Uterus (tissue), 4 donors: ENCODE measurements at places on chromosomes 16 and 17.

- no peak overlapping the region for H3K4me3 ChIP-seq
- no peaks in the 10 kb centered on the region for H3K36me3 ChIP-seq
- DNase-seq = no peak
- no peak overlapping the region for H3K27ac ChIP-seq
- no peaks in the 10 kb centered on the region for H3K27me3 ChIP-seq
Measured at GRCh38 chr16:77206533-77206932, 7.3 kb downstream of the SYCE1L start.

DNA sequence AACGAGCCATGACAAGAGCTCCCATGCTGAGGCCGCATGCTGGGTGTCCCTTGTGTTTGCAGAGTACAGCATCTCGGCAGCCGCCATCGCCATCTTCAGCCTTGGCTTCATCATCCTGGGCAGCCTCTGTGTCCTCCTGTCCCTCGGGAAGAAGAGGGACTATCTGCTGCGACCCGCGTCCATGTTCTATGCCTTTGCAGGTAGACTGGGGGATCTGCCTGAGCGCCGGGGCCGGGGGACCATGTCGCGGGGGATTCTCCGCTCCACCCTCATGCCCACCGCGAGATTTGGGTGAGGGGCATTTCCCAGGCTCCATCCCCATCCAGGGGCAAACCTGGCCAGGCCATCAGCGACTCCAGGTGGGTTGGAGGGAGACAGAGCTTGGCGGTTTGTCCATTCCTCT lies 10.7 kb downstream of the CACNG1 start:
- no peaks in the 10 kb centered on the region for H3K27me3 ChIP-seq
- no peaks in the 10 kb centered on the region for H3K4me1 ChIP-seq
- H3K36me3 ChIP-seq = no peaks in the 10 kb centered on the region
- no peak overlapping the region for H3K27ac ChIP-seq
- H3K4me3 ChIP-seq = no peak overlapping the region
- no peak for DNase-seq

GRCh38 chr16:60302261-60302660 lies 1568.1 kb upstream of the GOT2 start:
- no peak overlapping the region for H3K4me3 ChIP-seq
- DNase-seq = no peak
- no peaks in the 10 kb centered on the region for H3K27me3 ChIP-seq
- H3K27ac ChIP-seq = no peak overlapping the region

- H3K4me1 ChIP-seq = no peaks in the 10 kb centered on the region
- peaks cover 3% of the 10 kb centered on the region for H3K27me3 ChIP-seq
- H3K4me3 ChIP-seq = no peak overlapping the region
Measured at GRCh38 chr16:86752582-86753175, 174.3 kb downstream of the FOXL1 start.

DNA sequence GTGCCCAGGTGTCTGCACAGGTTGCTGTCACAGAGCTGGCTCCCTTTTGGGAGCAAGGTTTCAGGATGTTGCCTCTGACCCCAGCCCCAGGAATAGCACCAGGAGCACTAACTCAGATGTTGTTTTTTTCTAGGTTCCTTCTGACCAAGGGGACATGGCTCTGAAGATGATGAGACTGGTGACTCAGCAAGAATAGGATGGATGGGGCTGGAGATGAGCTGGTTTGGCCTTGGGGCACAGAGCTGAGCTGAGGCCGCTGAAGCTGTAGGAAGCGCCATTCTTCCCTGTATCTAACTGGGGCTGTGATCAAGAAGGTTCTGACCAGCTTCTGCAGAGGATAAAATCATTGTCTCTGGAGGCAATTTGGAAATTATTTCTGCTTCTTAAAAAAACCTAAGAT lies 28.1 kb downstream of the SCPEP1 start:
- no peak for DNase-seq
- no peaks in the 10 kb centered on the region for H3K4me1 ChIP-seq
- H3K27ac ChIP-seq = no peak overlapping the region
- H3K4me3 ChIP-seq = no peak overlapping the region
- H3K27me3 ChIP-seq = no peaks in the 10 kb centered on the region

DNA sequence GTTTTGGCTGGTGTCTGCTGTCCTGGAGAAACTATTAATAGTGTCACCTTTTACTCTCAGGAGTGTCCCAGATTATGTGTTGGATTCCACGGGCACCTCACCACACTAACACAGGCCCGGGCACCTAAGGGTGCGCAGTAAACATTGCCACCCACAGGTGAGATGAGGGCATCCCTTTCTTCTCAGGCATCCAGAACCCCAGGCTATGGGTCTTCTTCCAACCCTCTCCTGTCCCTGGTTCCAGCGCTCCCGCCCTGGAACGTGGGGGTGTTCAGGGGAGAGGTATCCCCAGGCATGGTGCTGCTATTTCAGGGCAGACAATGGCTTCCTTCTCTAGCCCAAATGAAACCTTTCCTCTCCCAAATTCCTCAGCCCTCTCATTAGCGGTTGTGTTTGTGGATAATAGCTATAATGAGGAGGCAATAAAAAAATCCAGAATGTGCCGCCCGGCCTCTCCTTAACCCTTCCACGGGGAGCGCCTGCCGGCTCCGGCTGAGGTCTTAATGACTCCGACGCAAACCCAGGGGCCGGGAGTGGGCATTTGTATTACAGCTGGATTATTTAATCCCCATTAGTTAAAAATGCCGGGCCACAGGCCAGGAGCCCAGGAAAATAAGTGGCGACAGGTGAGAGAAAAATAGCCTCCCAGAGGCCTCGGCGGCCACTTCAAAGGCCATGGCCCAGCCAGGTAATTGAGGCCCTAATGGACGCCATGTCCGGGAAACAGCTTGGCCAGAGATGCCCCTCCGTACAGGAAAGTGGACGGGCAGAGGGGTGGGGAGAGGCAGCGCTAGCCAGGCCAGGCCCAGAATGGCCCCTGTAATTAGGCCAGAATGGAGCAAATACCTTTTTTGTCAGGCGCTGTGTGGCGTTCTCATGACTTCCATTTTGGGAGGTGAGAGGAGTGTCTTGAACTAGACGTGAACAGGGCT lies 102.8 kb downstream of the IRX5 start:
- DNase-seq = no peak
- no peaks in the 10 kb centered on the region for H3K4me1 ChIP-seq
- H3K27me3 ChIP-seq = no peaks in the 10 kb centered on the region
- H3K27ac ChIP-seq = no peak overlapping the region

- H3K27me3 ChIP-seq = no peaks in the 10 kb centered on the region
- no peak for DNase-seq
- H3K27ac ChIP-seq = peak overlapping the region; percentile 91
- H3K4me1 ChIP-seq = peaks cover 7% of the 10 kb centered on the region
Measured at GRCh38 chr16:28924399-28924761, 658 bp downstream of the RABEP2 start.

DNA sequence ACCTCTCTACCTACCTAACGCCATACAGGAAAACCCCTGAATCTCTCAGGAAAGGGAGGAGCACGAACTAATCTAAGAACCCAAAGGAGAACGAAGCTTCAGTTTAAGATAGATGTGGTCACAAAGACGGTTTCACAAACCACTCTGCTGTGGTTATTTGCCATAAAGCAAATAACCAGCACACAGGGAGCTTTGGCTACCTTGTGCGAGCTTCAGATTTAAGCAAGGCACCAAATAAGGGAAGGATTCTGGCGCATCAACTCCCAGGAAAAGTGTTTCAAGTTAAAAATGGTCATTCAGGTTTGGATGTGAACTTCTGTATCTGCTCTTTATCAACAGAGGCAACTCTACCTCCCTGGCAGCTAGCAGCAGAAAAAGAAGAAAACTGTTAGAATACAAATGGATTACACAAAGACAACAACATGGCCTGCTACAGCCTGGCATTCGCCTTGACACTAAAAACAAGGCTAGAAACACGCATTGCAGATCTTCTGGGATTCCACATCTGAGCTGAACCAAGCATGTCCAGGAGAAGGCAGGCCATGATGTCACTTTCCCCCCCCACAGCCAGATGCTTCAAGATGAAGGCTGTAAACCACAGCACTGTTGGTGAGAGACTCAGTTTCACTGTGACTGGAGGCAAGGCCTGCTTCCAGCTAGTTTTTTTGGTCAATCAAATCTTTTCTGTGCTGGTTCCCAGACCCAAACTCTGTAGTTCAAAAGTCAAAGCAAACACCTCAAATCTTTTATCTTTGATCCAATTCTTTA lies 43.6 kb downstream of the SMG6 start:
- no peak overlapping the region for H3K4me3 ChIP-seq
- peak; percentile 46 for DNase-seq
- H3K4me1 ChIP-seq = peaks cover 9% of the 10 kb centered on the region
- H3K36me3 ChIP-seq = no peaks in the 10 kb centered on the region

DNA sequence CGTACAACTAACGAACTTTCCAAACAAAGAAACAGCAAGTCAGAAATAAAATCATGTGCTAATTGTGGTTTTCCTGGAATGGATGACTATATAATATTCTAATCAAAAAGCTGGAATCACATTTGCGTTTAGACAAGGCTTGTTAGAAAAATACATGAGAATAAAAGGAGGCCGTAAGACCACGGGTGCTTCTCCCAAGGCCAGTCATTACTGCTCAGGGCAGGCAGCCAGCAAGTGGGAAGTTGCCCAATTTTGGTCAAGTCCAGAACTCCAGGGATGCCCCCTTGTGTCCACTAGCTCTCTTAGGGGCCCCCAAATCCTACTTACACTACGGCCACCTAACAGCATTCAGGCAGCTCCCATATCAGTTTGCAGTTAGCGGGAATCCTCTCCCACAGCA lies 25.9 kb upstream of the LYRM9 start:
- no peak for DNase-seq
- H3K36me3 ChIP-seq = no peaks in the 10 kb centered on the region
- no peak overlapping the region for H3K4me3 ChIP-seq
- H3K27ac ChIP-seq = no peak overlapping the region

DNA sequence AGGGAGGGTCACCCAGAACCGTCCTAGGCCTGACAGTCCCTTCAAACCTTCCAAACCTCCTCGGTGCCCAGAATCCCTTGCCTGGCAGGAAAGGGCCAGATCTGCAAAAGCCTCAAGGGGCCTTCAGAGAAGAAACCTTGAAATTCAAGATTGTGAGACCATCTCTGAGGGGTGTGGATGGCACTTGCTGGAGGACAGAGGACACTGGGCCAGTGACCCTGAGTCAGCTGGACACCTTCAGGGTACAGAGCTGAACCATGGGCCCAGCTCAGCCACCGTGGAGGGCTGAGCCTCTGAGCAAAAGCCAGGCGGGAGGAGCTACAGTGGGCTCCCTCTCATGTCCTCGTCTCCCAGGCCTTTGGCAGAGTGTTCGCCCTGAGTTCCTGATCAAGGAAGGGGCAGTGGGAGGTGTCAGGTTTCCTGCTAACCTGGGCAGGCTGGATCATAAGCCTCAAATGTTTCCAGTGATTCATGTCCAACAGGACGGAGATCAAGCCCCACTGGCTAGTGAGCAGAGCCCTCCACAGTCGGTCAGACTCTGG lies 3.0 kb downstream of the PDILT start:
- no peaks in the 10 kb centered on the region for H3K27me3 ChIP-seq
- peak overlapping the region; percentile 34 for H3K27ac ChIP-seq
- H3K4me3 ChIP-seq = no peak overlapping the region
- H3K36me3 ChIP-seq = no peaks in the 10 kb centered on the region
- DNase-seq = no peak

- no peak overlapping the region for H3K27ac ChIP-seq
- no peaks in the 10 kb centered on the region for H3K36me3 ChIP-seq
- H3K4me1 ChIP-seq = no peaks in the 10 kb centered on the region
Measured at GRCh38 chr17:14813649-14814370, 451.3 kb downstream of the PMP22 start.

GRCh38 chr17:867896-868489 lies 85.8 kb downstream of the MRM3 start:
- no peaks in the 10 kb centered on the region for H3K27me3 ChIP-seq
- H3K4me3 ChIP-seq = no peak overlapping the region
- H3K27ac ChIP-seq = peak overlapping the region; percentile 84

DNA sequence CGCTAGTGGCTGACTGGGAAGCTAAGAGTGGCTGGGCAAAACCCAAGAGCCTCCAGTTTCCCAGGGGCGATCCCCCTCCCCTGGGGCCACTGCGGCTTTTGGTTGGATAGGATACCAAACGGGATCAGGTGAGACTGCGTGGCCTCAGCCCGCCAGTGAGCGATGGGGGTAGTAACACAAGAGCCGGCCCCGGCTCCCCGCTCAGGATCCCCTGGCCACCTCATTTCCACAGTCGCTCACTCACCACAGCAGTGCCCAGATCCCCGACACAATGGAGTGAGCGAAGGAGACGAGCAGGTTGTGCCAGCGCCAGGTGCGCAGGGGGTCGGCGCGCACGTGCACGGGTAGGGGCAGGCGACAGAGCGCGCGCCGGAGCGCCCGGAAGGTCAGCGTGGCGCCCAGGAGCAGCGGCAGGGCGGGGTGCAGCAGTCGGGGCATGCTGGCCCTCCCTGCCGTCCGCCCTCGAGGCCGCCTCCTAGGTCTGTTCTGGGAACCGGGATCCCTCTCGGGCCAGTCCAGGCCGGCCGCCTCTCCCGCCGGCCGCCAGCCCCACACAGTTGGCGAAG lies 290 bp downstream of the TLCD1 start:
- H3K36me3 ChIP-seq = no peaks in the 10 kb centered on the region
- peak overlapping the region; percentile 95 for H3K4me3 ChIP-seq
- peak overlapping the region; percentile 100 for H3K27ac ChIP-seq
- no peaks in the 10 kb centered on the region for H3K27me3 ChIP-seq
- DNase-seq = no peak

DNA sequence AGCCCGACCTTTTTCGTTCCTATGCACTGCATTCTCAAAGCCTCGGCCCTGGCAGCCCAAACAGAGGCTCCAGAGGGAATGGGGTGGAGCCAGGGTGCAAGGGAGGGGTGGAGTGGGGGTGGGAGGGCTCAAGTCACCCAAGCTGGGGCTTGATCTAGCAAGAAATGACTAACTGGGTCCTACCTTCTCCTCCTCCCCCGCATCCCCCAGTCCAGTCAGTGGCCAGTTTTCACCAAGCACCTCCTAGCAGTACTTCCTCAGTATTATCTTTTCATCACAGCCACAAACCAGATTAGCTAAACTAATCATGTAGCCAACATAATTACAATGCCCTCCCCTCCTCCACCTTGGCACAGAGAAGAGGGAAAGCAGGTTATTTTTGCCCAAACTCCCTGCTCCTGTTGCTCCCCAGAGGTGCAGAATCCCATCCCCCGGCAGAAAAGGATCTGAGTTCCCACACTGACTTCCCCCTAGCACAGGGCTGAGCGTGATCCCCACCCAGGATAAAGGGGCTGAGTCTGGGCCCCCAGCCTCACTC lies 2.2 kb downstream of the JUP start:
- H3K27me3 ChIP-seq = no peaks in the 10 kb centered on the region
- H3K4me3 ChIP-seq = peak overlapping the region; percentile 68
- no peaks in the 10 kb centered on the region for H3K4me1 ChIP-seq
